HCT116 (cell line): ENCODE measurements at places on chromosomes 5 and 9.

GRCh38 chr5:142585451-142585850 is 100.4 kb downstream of the FGF1 start:
- DNase-seq, result no peak

DNA sequence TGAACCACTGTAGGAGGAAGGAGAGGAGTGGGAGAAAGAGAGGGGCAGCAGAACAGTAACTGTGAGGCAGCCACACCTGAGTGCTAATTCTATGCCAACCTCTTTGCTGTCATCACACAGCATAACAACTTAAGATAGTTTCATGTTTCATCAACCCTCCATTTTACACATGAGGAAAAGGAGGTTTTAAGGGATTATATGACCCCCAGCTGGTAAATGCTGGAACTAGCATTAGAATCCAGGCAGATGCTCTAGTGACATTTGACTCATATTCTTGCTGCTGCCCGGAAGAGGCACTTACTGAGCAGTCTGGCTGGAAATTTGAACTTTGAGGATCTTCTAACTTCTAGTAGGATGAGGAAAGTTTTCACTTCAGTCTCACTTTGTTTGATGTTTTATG is 24.1 kb upstream of the VLDLR start:
- no peak for DNase-seq

- DNase-seq, result no peak
These were observed 244.8 kb downstream of the SAXO1 start for GRCh38 chr9:18788256-18788655.

GRCh38 chr5:38424148-38425060 is 132.0 kb downstream of the LIFR start:
- DNase-seq, result no peak

DNA sequence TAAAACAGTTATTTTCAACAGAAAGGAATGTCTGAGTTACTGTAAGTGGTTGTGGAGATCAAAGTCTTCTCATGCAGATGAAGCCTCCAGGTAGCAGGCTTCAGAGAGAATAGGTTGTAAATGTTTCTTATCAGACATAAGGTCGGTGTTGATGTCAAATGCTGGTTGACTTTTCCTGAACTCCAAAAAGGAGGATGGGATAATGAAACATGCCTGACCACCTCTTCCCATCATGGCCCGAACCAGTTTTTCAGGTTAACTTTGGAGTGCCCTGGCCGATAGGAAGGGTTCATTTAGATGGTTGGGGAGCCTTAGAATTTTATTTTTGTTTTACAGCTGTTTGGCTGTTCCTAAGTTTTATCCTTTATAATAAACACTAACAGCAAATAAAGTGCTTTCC is 478.4 kb downstream of the ACTL7B start:
- no peak for DNase-seq

- DNase-seq, result no peak
These were observed 76.5 kb downstream of the WNK2 start for GRCh38 chr9:93260263-93261066.

GRCh38 chr9:23784962-23785361 is 41.1 kb downstream of the ELAVL2 start:
- no peak for DNase-seq

GRCh38 chr5:158313733-158314464 is 455.0 kb upstream of the CLINT1 start:
- no peak for DNase-seq

GRCh38 chr9:1461812-1462211 is 411.7 kb downstream of the DMRT2 start:
- DNase-seq, result no peak
